ENCODE measurements at places on chromosomes 2 and 18.

DNA sequence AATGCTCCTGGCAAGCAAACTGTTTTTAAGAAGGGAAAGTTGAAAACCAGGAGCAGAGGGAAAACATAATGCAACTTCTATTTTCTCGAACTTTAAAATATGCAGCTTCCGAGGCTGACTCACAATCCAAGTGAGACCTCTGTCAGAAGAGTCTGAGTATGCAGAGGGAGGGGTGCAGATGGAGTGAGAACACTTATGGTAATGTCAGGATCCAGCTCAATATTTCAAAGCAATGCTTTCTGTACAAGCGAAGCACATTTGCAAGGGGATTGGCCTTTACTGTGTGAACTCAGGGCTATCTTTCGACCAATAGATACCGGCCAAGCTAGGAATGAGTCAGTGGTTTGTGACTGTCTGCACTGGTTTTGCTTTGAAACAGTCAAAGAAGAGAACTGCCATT is 242.7 kb downstream of the CNTNAP5 start:
- DNase-seq = no peak
- no peaks in the 10 kb centered on the region for H3K36me3 ChIP-seq
- no peaks in the 10 kb centered on the region for H3K4me1 ChIP-seq
- no peak overlapping the region for H3K27ac ChIP-seq
- no peak overlapping the region for H3K4me3 ChIP-seq

DNA sequence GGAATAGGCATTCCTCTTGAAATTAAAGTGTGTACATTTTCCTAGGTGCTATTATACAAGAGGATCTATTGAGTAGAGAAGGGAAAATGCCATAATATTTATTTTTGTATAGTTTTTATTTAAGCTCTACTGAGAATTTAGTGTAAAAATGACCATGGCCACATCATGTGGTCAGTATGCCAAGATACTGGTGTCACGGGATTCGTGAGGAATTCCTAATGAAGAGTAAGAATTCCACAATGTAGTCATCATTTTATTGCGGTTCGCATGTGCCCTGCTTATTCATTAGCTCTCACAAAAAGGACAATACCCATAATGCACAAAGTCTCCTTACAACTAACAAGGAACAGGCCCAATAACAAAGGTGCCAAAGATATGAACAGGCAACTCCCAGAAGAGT is 39.3 kb upstream of the PARD3B start:
- peaks cover 1% of the 10 kb centered on the region for H3K4me1 ChIP-seq
- H3K36me3 ChIP-seq = no peaks in the 10 kb centered on the region
- no peak overlapping the region for H3K27ac ChIP-seq
- no peak overlapping the region for H3K4me3 ChIP-seq
- no peak for DNase-seq
- no peaks in the 10 kb centered on the region for H3K27me3 ChIP-seq

DNA sequence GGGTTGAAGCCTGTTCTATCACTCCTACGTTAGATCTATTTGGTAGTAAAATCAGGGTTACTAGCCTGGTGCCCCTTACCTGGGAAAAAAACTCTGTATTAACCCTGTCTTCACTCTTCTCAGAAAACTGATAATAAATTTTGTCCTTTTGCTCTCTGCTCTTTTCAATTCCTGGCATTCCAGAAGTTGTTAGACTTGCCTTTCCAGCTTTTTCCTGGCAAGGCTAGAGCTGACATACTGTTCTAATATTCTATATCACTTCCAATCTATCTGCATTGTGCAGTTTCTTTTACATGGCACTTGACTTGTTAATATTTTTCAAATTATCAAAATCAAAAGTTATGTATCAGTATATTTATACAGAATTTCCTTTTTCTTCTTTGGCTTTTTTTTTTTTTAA is 162.2 kb downstream of the FIGN start:
- H3K36me3 ChIP-seq = no peaks in the 10 kb centered on the region
- no peaks in the 10 kb centered on the region for H3K4me1 ChIP-seq
- no peaks in the 10 kb centered on the region for H3K27me3 ChIP-seq
- no peak overlapping the region for H3K27ac ChIP-seq
- no peak for DNase-seq

DNA sequence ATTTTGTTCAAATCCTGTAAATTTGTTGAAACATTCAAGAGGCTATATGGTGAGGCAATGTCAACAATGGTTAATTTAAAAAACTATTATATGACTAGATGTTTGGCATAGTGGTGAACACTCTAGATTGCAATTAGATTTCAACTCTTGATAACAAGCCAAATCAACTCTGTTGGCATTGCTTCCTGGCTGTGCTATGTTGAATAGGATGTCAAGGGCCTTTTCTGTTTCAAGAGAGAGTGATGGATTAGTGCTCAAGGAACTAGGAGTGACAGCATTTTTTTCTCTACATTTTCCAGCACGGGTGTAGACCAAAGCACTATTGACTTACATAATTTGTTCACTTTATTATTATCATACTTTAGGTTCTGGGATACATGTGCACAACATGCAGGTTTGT is 172.4 kb upstream of the KCNH7 start:
- DNase-seq = no peak
- H3K27ac ChIP-seq = no peak overlapping the region
- no peaks in the 10 kb centered on the region for H3K4me1 ChIP-seq
- H3K36me3 ChIP-seq = no peaks in the 10 kb centered on the region
- H3K4me3 ChIP-seq = no peak overlapping the region
- H3K27me3 ChIP-seq = no peaks in the 10 kb centered on the region

DNA sequence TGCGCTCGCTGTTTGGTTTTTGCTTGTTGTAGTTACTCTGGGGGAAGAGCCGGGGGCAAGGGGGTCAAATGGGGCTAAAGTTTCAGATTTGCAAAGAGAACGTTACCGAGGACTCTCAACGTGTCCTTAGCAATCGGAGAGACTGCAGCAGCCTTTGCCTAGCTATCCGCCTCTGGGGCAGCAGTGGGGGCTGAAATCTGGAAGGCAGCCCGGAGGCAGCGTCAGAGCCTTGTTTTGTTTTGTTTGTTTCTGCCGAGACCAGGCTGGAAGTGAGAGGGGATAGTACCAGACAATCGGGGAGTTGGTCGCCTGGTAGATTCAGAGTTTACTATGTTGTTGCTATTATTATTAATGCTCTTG is 1.2 kb downstream of the CDH20 start:
- H3K27ac ChIP-seq = no peak overlapping the region
- H3K4me1 ChIP-seq = peaks cover 19% of the 10 kb centered on the region
- DNase-seq = no peak
- peak overlapping the region; percentile 82 for H3K4me3 ChIP-seq
- H3K36me3 ChIP-seq = no peaks in the 10 kb centered on the region

DNA sequence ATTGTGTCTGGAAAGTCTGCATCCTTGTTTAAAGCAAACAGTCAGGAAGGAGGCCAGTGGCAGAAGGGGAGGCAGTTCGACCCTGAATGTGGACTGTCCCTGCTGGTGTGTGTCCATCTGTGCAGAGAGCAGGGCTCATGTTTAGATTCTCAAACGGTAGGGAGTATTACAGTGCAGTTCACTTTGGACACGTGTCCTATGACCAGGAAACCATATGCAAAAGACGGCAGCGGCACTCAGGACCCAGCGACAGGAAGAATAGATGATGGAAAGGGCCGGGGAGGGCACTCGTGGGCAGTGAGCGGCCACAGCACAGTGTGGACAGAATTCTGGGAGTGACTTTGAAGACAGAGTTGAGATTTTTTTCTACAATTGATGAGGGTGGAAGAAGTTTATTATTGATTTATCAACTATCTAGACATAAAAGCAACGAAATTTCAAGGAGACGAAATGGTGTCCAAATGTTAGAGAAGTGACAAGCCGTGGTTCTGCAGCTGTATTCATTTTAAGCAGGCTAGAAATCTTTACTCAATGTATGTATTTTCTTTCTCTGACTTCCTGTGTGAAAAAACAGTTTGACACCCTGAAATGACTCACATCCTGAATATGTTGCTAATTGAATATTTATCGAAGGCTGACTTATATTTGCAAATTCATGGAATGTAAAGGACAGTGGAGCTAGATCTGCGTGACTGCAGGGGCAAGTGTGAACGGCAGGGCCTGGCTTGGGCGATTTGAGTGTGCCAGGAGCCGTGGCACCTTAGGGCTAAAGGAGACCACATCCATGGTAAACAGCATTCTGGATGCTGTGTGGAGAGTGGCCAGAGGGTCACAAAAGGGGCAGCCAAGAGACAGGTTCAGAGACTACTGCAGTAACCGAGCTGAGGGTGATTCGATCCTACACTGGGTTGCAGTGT is 214.2 kb downstream of the PTGR3 start:
- H3K4me3 ChIP-seq = no peak overlapping the region
- H3K4me1 ChIP-seq = peaks cover 5% of the 10 kb centered on the region
- H3K27me3 ChIP-seq = no peaks in the 10 kb centered on the region
- no peaks in the 10 kb centered on the region for H3K36me3 ChIP-seq
- DNase-seq = no peak
